Thyroid gland (tissue), 4 donors: ENCODE measurements at places on chromosomes 7 and 10. TPM values are rescaled to one million over a fixed set of nuclear protein-coding genes. Genes with fewer than 3 reads are reported as not detected.
A peak's percentile ranks its signal among the peaks of the same experiment; 100 is the strongest.

DNA sequence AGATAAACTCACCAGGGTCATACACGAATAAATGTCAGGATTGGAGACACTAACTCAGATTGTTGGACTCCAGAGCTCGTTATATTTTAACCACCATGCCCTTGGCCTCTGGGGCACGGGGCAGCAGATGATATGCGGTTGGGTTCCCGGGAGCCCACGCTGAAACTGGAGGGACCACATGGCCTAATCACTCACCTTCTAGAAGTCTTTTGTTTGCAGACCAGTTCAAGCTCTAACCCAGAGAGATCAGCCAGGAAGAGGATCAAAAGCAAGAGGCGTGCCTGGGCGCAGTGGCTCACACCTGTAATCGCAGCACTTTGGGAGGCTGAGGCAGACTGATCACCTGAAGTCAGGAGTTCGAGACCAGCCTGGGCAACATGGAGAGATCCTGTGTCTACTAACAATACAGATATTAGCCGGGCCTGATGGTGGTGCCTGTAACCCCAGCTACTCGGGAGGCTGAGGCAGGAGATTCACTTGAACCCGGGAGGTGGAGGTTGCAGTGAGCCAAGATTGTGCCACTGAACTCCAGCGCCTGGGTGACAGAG is 42.6 kb upstream of the ECHDC3 start:
- no peak overlapping the region for H3K4me3 ChIP-seq
- no peak overlapping the region for H3K27ac ChIP-seq
- no peaks in the 10 kb centered on the region for H3K4me1 ChIP-seq
- H3K36me3 ChIP-seq: no peaks in the 10 kb centered on the region

DNA sequence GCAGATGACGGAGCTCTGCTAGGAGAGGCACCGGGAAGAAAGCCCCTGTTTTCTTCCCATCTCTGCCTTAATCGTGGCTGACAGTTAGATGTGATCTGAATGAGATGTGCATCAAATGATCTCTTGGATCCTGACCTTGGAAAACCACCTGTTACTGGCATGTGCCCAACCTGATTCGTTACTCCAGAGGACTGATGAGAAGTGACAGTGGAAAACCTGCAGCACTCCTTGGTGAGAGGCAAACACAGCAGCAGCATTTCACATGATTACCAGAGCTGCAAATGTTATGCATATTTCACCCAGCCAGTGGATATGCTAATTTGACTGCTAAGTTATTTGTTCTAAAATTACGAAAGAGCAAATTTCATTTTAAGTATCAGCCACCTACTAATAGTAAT is 95.3 kb downstream of the PTPRN2 start:
- H3K4me1 ChIP-seq: no peaks in the 10 kb centered on the region
- H3K4me3 ChIP-seq: no peak overlapping the region
- H3K27me3 ChIP-seq: no peaks in the 10 kb centered on the region
- no peak for DNase-seq
- H3K27ac ChIP-seq: no peak overlapping the region

DNA sequence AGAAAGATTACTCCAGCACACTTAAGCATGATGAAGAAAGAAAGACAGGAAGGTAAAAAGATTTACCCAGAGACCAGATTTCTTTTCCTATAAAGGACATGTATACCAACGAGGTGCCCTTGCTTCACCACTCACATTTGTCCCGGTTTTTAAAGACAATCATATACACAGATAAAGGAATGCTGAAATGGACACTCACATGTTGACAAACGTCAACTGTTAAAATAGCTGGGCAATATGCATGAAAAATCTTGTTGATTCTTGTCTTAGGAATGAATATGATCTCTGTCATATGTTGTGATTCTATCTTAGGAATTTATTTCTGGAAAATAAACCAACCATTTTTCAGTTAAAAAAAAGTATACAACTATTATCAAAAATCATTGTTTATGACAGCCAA is 158.2 kb downstream of the SRPK2 start:
- H3K4me3 ChIP-seq: no peak overlapping the region
- DNase-seq: no peak
- no peaks in the 10 kb centered on the region for H3K36me3 ChIP-seq
- no peak overlapping the region for H3K27ac ChIP-seq

DNA sequence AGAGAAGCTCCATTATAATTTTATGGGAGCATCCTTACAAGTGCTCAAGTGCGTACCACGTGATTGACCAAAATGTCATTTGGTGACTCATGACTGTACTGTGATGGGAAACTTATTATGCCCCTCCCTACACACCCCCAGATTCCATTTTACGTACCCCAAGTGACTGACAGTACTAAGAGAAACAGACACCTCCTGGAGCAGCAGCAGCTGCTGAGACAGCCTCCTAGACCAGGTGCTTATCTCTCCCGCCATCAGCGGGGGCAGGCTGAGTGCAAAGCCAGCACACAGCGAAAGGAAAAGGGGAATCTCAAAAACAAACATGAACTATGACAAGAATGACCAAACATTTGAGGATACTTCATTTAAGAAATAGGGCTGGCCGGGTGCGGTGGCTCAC is 4.2 kb upstream of the ADAM12 start:
- no peaks in the 10 kb centered on the region for H3K27me3 ChIP-seq
- no peak for DNase-seq
- H3K27ac ChIP-seq: no peak overlapping the region
- no peak overlapping the region for H3K4me3 ChIP-seq
- no peaks in the 10 kb centered on the region for H3K36me3 ChIP-seq

GRCh38 chr10:126058507-126058906 is 162.1 kb downstream of the FANK1 start:
- no peaks in the 10 kb centered on the region for H3K27me3 ChIP-seq
- H3K4me3 ChIP-seq: no peak overlapping the region
- no peaks in the 10 kb centered on the region for H3K36me3 ChIP-seq
- DNase-seq: no peak

DNA sequence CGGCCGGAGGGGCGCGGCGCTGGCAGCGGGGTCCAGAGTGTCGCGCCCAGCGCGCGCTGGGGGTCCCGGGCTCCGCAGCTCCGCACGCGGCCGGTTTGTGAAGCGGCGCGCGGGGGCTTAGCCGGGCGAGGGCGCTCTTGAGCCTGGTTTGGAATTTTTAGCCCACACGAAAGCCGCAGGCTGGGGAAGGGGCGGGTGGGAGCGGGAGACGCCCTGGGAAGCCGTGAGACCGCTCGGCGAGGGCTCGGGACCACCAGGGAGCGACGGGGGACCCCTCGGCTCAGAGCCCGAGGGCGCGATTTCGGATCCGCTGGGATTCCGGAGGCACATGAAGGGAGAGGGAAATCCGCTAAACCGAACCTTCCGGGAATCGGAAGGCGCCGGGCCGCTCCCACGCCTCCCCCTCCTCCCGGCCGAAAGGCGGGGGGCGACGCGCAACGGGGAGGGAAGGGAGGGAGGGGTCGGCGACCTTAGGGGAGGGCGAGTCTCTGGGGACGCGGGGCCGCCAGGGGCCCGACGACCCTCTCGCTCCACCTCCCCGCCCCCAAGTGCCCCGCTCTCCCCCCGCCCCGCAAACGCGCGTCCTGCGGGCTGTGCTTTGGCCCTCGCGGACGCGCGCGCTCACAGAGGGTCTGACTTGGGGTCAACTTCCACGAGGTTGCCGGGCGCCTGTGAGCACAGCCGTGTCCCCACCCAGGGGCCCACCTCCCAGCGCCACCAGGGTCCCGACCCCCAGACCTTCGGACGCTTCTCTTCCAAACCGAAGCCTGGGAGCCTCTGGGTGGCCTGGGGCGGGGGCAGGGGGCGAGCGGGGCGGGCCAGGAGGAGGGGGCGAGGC is 5.1 kb upstream of the ELFN1 start:
- peaks cover 45% of the 10 kb centered on the region for H3K4me1 ChIP-seq
- H3K27me3 ChIP-seq: peaks cover 28% of the 10 kb centered on the region
- peak; percentile 35 for DNase-seq
- peak overlapping the region; percentile 23 for H3K27ac ChIP-seq
- H3K4me3 ChIP-seq: no peak overlapping the region

GRCh38 chr7:116955340-116955739 is 2.0 kb downstream of the ST7 start:
- DNase-seq: no peak
- no peaks in the 10 kb centered on the region for H3K36me3 ChIP-seq
- no peaks in the 10 kb centered on the region for H3K27me3 ChIP-seq
- H3K27ac ChIP-seq: no peak overlapping the region

- DNase-seq: no peak
- no peak overlapping the region for H3K27ac ChIP-seq
- no peaks in the 10 kb centered on the region for H3K27me3 ChIP-seq
- H3K36me3 ChIP-seq: no peaks in the 10 kb centered on the region
- no peaks in the 10 kb centered on the region for H3K4me1 ChIP-seq
Measured at GRCh38 chr7:141144921-141145629, 71.2 kb downstream of the TMEM178B start.

GRCh38 chr7:20228654-20229053 is 11.5 kb upstream of the MACC1 start:
- H3K36me3 ChIP-seq: no peaks in the 10 kb centered on the region
- no peak overlapping the region for H3K27ac ChIP-seq
- H3K4me1 ChIP-seq: no peaks in the 10 kb centered on the region
- H3K27me3 ChIP-seq: no peaks in the 10 kb centered on the region
- DNase-seq: no peak

GRCh38 chr7:44987457-44987856 is 8.6 kb upstream of the MYO1G start:
- peaks cover 58% of the 10 kb centered on the region for H3K4me1 ChIP-seq
- H3K4me3 ChIP-seq: no peak overlapping the region
- no peak for DNase-seq
- peaks cover 9% of the 10 kb centered on the region for H3K36me3 ChIP-seq

- H3K27ac ChIP-seq: no peak overlapping the region
- H3K4me1 ChIP-seq: peaks cover 4% of the 10 kb centered on the region
- peak overlapping the region; percentile 26 for H3K4me3 ChIP-seq
- H3K36me3 ChIP-seq: no peaks in the 10 kb centered on the region
- peak; percentile 74 for DNase-seq
Measured at GRCh38 chr7:132577206-132578049, 1.2 kb upstream of the PLXNA4 start.

DNA sequence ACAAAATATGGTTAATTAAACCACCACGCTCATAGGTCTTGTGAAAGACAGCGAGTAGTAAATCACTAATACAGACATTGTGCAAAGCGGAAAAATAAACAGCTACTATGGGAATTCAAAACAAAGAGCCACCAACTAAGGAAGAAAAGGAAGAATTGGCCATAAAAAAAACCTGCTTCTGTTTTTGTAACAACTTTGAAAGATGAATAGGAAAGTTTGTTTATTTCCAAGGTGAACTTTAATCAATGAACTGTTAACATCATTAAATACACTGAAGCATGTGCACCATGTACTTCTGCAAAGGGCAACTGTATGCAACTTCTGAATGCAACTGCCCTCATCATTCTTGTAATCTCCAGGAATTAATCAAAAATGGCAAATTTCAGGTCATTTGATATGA is 651.1 kb downstream of the PARD3 start:
- H3K27ac ChIP-seq: no peak overlapping the region
- no peaks in the 10 kb centered on the region for H3K36me3 ChIP-seq
- no peaks in the 10 kb centered on the region for H3K27me3 ChIP-seq
- H3K4me1 ChIP-seq: peaks cover under 1% of the 10 kb centered on the region
- H3K4me3 ChIP-seq: no peak overlapping the region

GRCh38 chr10:77566236-77566635 is 71.4 kb downstream of the KCNMA1 start:
- H3K36me3 ChIP-seq: no peaks in the 10 kb centered on the region
- no peak overlapping the region for H3K27ac ChIP-seq
- no peak for DNase-seq
- no peaks in the 10 kb centered on the region for H3K4me1 ChIP-seq
- H3K4me3 ChIP-seq: no peak overlapping the region
- no peaks in the 10 kb centered on the region for H3K27me3 ChIP-seq

- no peaks in the 10 kb centered on the region for H3K27me3 ChIP-seq
- H3K4me3 ChIP-seq: no peak overlapping the region
- H3K36me3 ChIP-seq: no peaks in the 10 kb centered on the region
- H3K27ac ChIP-seq: peak overlapping the region; percentile 60
- peak; percentile 33 for DNase-seq
Measured at GRCh38 chr10:10911035-10911434, 106.6 kb upstream of the CELF2 start.

DNA sequence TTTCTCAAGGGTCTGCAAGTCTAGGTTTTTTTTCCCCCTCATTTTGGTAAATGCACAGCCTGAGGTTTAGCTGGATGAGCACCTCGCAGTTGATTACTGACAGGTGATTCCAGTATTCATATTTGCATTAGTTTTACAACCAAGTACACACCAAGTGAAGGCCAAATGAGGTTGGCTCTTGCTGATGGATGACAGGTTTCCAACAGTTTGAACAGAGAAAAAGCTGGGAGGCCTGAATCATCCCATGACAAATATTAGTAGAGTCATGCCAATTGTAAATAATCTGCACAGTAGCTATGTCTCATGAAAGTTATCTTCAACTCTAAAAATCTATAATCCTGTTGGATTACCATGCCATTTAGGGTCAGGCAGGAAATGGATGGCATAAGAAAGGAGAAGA is 399.8 kb downstream of the HTR7 start:
- no peaks in the 10 kb centered on the region for H3K4me1 ChIP-seq
- no peak overlapping the region for H3K27ac ChIP-seq
- no peaks in the 10 kb centered on the region for H3K36me3 ChIP-seq
- H3K4me3 ChIP-seq: no peak overlapping the region

DNA sequence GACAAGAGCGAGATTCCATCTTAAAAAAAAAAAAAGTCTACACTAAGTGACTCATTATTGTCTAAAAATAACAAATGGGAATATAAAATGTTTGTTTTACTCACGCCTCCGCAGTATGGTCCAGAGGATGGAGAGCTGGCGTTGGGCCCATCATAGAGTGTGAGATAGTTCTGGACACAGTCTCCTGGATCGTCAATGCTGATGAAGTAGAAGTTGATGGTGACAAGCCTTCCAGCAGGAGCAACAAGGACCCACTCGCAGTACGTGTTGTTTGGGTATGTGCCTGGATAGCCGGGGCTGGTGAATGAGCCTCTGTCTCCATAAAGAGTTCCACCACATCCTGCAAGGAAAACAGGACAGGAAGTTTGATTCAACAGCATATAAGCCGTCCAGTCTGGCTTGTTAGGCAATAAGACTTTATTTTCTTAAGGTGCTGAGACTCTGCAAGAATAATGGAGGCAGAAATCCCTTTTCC is 11.5 kb upstream of the RSU1 start:
- H3K27me3 ChIP-seq: no peaks in the 10 kb centered on the region
- no peak overlapping the region for H3K4me3 ChIP-seq
- DNase-seq: peak; percentile 54
- H3K4me1 ChIP-seq: no peaks in the 10 kb centered on the region

The DDC gene
- total RNA-seq: not detected

The DPP6 gene
- total RNA-seq: 97.7 TPM

The CTAGE4 gene
- 4.7 TPM for total RNA-seq

The PIP gene
- not detected for total RNA-seq

The LSM8 gene
- total RNA-seq: 28.2 TPM

The IGF2BP3 gene
- total RNA-seq: 5.0 TPM

The PVRIG gene
- total RNA-seq: 2.6 TPM

The RPS24 gene
- total RNA-seq: 1,742 TPM

The KNDC1 gene
- 2.1 TPM for total RNA-seq

The PALD1 gene
- 10.7 TPM for total RNA-seq

The ITPRID1 gene
- total RNA-seq: not detected
